ENCODE measurements at places on chromosomes 7 and 10.

- no peak for DNase-seq
Measured at GRCh38 chr7:126979722-126980121, 273.0 kb downstream of the GRM8 start.

GRCh38 chr10:117689566-117689965 is 147.0 kb downstream of the EMX2 start:
- no peak for DNase-seq

DNA sequence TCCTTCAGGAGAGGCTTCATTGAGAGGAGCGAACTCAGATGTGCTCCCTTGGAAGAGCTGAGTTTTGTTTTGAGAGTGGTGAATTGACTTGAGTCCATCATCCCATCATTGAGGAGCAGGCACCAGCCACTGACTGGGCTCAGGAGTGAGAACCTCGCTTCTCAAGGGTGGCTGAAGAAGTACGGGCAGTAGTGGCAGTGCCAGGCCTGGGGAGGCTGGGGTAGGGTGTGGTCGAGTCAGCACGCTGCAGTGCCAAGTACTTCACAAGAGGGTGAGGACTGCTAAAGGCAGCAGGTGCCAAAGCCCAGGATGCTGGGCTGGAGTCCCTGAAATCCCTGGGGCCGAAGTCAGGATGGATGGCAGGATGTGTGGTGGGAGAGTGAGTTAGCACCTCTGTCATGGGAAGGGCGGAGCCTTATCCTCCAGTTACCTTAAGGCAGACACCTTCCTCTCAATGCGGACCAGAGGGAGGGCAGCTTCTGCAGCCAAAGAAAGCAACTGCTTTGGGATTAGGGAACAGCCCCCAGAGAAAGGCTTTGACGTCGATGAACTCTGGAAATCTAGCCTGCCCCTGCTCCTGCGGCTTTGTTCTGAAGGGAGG is 210.3 kb downstream of the CAMK1D start:
- no peak for DNase-seq

DNA sequence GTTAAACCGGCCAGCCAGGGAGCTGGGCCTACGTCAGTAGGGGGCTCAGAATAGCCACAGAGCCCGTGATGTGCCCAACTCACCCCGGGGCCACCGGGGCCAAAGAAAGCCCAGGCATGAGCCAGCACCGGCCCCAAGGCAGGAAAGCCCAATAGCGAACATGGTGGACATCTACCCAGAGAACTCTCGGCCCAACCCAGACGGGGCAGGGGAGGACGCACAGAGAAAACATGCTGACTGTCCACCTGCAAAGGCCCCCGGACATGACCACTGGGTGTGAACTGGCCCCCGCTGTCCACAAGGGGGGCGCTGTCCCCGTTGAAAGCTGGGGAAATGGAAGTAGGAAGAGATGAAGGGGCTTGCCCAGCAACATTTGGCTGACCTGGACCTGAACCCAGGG is 169.2 kb downstream of the PRKAG2 start:
- DNase-seq, result no peak

DNA sequence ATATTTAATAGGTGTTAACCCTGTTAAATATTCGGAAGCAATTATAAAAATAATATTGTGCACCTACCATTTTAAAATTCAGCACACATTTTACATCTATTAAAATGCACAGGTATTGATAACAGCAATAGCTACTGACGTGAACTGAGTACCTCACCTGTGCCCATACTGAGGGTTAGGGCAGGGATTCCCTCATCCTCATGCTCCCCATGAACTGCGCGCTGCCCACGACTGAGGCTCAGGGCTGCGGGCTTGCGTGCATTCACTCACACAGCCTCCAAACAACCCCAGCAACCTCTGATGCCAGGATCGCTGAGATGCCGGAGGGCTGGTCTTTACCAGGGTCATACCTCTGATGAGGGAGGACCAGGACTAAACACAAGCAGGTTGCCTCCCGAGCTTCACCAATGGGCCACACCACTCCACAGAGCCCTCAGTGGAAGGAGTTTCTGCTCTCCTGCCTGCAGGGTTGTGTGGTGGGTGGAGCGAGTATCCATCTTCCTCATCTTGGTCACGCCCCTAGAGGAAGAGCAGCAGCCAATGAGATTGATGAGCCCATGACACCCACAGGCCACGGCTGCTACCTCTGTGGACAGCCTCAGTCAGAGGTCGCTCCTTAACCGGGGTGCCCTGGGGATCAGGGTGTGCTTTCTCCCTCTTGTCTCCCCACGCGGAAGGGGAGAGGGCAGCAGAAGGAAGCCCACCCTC is 478.3 kb downstream of the TNS3 start:
- no peak for DNase-seq

GRCh38 chr10:98328163-98328562 is 60.2 kb upstream of the LOXL4 start:
- DNase-seq, result no peak

- DNase-seq, result no peak
Measured at GRCh38 chr10:100749309-100750217, 4.2 kb downstream of the PAX2 start.

DNA sequence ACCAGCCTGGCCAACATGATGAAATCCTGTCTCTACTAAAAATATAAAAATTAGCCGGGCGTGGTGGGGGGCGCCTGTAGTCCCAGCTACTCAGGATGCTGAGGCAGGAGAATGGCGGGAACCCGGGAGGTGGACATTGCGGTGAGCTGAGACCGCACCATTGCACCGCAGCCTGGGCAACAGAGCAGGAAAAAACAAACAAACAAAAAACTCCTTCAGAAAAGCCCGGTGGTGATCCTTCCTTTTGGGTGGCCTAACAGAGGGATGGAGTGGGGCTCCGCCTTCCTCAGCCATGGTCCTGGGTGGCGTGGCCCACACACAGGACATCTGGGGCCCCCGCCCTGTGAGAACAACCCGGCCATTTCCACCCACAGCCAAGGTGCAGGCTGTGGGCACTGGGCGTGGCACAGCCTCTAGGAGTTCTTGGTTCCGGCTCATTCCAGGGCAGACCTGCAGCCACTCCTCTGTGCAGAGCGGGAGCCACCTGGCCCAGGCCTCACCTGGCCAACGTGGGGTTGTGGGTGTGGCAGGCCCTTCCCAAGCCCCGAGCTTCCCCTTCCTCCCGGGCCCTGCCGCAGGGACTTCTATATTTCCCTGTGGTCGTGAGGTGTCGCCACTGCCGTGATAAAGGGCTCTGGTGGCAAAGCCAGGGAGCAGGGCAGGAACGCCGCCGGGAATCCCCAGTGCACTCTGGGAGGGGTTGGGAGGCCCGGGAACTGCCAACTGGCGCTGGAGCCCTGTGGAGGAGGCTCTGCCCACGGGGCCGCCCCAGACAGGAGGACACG is 37.6 kb downstream of the GET4 start:
- no peak for DNase-seq

DNA sequence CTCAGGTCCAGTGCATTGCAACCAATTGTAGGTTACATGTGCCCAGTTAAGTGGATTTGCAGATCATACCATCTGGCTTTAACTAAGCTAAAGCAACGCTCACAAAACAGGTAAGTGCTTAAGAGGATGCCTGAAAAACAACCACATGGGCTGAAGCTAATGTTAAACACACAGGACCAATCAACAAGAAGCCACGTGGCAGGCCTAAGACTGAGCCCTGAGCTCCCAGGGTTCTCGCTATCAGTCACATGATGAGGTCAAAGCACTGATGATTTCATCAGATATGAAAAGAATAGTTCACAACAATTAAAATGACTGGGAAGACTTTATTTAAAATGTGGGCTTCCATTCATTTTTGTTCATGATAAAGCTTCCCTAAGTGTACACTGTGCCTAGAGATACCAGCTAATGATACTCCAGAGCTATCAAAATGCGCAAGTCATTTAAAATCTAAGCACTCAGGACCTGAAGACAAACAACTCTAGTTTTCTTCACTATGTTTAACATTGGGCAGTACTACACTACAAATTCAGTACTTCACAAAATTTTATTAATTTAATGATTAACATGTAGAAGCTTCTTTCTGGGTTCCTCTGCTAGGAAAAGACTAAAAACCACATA is 90.6 kb downstream of the PIP4K2A start:
- no peak for DNase-seq

GRCh38 chr7:81869670-81870069 is 99.8 kb upstream of the HGF start:
- no peak for DNase-seq

GRCh38 chr7:106124186-106124585 is 12.1 kb upstream of the SYPL1 start:
- no peak for DNase-seq

GRCh38 chr10:72235544-72236279 is 19.6 kb upstream of the ASCC1 start:
- DNase-seq, result no peak

DNA sequence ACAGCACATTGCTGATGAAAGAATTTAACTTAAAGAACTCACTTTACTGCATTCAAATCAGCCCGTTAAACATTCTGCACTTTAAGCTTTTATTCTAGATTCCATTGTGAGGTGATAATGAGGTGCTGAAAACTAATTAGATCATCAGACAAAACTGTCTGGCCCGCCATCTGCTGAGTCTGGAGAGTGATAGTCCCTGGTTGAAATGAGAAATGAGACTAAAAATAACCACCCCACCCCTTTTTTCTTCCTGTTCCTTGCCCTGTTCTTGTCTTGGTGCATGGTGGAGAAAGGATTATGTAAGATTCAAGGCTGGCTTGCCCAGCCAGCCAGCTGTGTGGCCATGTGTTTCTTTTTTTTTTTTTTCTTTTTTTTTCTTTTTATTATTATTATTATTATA is 277.0 kb upstream of the COBL start:
- DNase-seq, result no peak

- DNase-seq, result peak; percentile 67
Measured at GRCh38 chr7:66921396-66921917, 432 bp downstream of the TMEM248 start.

DNA sequence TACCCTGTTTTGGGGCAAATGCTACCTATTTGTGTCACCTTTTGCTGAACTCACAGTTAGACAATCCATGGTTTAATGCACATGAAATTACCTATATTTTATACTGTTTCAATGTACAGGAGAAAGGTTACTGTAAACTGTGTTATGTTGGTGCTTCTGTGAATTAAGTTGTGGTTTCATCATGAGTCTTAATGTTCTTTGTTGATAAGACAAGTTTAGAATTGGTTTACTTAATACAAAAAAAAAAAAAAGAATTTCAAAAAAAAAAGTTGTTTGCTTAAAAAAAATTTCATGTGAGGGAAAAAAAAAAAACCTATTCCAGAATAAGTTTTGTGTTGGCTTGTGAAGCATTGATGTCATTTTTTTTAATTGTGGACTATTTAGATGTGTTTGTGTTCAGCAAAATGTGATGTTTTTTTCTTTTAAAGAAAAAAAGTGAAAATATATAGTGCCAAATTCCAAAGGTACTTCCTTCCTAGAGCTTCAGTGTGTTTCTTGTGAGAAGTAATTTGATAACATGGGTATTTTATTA is 280.3 kb downstream of the USP6NL start:
- DNase-seq, result no peak

DNA sequence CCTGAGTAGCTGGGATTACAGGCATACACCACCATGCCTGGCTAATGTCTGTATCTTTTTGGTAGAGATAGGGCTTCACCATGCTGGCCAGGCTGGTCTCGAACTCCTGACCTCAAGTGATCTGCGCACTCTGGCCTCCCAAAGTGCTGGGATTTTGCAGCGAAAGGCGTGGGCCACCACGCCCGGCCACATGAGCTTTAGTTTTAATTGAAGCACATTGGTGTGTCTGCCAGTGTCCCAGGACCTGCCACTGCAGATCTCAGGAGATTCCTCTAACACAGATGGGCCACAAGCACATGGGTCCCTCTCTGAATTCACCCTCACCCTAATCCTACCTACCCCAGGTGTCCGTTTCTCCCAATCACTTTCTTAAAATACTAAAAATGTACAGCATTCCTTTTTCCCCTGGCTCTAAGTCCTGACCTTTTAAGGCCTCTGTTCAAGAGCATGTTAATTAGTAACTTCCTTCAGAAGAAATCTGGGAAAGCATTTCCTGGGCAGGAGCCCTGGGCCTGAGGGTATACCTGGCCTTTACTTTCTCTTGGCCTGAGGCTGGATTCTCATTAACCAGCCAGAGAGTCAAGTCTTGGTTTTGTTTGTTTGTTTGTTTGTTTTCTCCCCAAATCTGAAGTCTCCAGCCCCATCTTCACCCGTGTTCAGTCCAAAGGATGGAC is 82.6 kb downstream of the PRPF18 start:
- DNase-seq, result no peak

DNA sequence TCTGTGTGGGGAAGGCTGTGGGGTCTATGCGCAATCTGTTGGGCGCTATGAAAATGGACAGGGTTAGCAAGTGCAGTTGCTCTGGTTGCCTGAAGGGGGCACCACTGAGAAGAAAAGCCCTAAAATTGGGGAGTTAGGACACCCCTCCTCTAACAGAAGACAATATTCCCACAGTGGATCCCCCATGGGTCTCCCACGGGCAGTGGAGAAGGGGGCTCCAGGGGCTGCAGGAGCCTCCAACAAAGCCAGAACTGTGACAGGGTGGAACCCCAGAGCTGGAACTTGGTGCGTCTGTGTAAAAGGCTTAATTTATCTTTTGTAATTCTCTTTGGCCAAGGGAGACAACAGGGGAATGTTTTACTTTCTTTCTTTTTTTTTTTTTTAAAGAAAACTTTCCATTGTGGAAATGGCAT is 12.5 kb upstream of the COL13A1 start:
- no peak for DNase-seq

- DNase-seq, result no peak
Measured at GRCh38 chr7:41147606-41148485, 555.0 kb downstream of the INHBA start.

GRCh38 chr7:94633687-94634086 is 22.2 kb downstream of the SGCE start:
- DNase-seq, result no peak

GRCh38 chr7:14773729-14774271 is 128.8 kb downstream of the DGKB start:
- no peak for DNase-seq

DNA sequence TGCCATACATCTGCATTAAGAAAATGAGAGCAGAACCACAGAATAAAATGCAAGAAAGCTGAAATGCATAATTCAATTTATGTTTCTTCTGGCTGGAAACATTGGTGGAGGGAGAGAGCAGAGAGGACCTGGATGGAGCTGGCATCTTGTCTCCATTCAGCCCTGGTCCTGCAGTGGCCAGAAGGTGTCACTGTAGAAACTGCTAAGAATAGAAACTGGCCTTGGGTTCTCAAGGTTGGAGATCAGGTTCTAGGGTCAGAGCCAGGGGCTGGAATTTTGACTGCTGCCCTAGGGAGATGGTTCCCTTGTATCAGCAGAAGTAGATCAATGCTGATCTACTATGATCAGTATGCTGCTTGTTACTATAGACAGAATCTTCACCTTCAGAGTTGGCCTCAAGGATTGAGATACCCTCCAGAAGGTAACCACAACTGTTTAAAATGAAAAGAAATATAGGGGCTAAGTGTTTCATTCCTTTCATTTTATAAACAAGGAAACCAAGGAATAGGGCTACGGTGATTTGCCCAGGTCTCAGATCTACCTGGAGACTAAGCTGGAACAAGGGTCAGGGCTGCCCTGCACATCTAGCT is 13.1 kb downstream of the TAS2R41 start:
- DNase-seq, result no peak

All from activated effector memory CD4-positive, alpha-beta T cell treated with anti-CD3 and anti-CD28 coated beads, Interleukin-2, amount 50 U/mL, for 16 hours (primary cell).